ENCODE measurements at places on chromosomes 1 and 21.

DNA sequence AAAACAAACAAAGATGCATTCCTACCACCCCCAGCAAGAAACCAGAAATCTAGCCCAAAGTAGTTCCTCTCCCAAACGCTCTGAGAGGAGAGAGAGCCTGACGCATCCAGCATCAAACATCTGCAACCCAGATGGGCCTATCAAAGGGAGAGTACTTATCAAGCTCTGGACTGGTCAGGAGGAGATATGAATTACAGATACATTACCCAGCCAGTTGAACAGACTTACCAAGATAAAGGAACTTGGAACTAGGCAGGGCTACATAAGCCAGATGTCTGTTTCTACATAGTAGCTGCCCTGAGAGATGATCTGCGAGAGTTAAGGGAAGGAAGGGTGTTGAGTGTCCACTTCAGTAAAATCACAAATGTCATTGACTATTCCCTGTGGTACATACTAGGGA lies 138.4 kb downstream of the PAPPA2 start:
- no peak for DNase-seq

DNA sequence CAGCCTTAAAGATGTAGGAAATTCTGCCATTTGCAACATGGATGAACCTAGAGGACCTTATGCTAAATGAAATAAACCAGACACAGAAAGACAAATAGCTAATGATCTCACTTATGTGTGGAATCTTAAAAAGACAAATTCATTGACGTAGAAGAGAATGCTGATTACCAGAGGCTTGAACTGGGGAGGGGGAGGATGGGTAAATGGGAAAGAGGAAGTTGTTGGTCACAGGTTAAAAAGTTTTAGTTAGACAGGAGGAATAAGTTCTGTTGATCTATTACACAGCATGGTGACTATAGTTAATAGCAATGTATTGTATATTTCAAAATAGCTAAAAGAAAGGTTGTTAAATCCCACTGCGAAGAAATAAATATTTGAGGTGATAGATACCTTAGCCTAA lies 62.8 kb downstream of the PKN2 start:
- no peak for DNase-seq

- no peak for DNase-seq
These were observed 348.9 kb downstream of the KCNT2 start for GRCh38 chr1:196259316-196259715.

DNA sequence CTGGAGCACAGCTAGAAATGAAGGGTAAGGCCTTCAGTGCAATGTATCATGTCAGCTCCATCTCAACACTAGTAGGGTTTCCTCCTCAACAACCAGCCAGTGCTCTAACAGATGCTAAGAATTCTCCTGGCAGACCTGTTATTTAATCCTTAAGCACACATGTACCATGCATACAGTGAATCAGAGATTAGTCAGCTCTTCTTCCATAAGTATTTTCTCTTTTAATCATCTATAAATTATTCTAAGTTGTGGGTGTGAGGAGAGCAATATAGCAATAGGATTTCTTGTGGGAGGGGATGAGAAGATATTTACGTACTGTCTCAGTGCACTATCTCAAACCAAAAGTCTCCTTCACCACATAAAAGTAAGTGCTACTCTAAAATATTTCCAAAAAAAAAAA lies 95.3 kb downstream of the COP1 start:
- DNase-seq = peak; percentile 34

- no peak for DNase-seq
These were observed 41.6 kb upstream of the SLC2A1 start for GRCh38 chr1:43000271-43000670.

DNA sequence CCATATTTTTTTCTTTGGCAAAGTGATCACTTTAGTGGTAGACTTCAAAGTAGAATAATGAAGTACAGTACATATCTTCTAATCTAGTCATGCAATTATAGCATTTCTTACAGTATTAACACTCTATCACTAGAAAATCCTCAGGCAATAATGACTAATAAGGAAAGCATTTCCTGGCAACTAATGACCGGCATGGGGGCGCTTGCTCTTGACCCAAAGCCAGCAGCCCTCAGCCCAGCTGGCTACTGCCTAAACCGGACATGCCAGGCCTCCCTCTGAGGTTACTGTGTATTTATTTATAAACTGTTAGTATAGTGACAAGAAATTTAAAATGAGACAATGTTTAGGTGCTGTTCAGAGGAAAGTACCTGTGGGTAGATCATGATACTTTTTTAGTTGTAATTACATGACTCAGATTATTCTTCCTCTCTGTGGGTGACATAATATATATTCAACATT lies 633.8 kb downstream of the PTPRC start:
- peak; percentile 90 for DNase-seq

DNA sequence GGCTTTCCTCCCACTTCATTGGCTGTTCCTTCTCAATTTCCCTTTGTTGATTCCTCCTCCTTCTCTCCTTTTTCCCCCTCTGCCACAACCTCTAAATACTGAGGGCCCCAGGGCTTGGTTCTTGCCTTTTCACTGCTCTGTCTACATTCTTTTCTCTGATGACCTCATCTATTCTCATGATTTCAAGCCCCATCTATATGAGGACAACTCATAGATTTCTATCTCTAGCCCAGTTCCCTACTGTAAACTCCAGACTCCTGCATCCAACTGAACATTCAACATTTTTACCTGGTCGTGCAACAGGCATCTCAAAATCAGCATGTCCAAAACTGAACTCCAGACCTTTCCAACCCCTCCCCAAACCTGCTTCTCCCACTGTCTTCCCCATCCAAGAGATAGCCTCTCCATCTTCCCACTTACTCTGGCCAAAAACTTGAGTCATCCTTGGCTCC lies 11.5 kb upstream of the SLC9A1 start:
- DNase-seq = no peak

GRCh38 chr1:201127755-201128455 lies 921 bp upstream of the ASCL5 start:
- no peak for DNase-seq
